ENCODE measurements at places on chromosomes 3 and 15.
A peak's percentile ranks its signal among the peaks of the same experiment; 100 is the strongest.

DNA sequence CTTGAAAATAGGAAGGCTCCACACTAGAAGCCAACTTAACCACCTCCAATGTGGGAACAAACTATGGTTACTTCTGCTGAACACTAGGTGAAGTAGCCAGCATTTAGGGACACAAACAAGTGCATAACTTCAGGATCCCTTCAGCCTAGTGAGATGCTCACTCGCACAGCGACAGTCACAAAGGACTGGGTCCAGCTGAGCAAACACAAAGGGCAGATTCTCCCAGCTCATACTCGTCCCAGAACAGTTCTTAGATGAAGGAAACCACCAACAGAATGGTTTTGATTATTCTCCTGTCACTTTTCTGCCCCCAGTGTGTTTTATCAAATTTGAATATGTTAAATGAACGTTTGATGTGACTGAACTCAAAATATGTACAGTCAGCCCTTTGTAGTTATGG is 201.6 kb downstream of the KCNAB1 start:
- DNase-seq, result no peak

- DNase-seq, result no peak
These were observed 112.8 kb upstream of the BCL6 start for GRCh38 chr3:187858041-187858440.

DNA sequence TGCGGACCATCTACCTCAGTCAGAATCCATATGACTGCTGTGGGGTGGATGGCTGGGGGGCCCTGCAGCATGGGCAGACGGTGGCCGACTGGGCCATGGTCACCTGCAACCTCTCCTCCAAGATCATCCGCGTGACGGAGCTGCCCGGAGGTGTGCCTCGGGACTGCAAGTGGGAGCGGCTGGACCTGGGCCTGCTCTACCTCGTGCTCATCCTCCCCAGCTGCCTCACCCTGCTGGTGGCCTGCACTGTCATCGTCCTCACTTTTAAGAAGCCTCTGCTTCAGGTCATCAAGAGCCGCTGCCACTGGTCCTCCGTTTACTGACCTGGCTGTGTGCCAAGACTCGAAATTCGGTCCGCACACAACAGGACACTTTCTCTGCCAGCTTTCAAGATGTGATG is 21.9 kb downstream of the NRROS start:
- no peak for DNase-seq

- no peak for DNase-seq
These were observed 7.5 kb downstream of the ZNF148 start for GRCh38 chr3:125367403-125368230.

DNA sequence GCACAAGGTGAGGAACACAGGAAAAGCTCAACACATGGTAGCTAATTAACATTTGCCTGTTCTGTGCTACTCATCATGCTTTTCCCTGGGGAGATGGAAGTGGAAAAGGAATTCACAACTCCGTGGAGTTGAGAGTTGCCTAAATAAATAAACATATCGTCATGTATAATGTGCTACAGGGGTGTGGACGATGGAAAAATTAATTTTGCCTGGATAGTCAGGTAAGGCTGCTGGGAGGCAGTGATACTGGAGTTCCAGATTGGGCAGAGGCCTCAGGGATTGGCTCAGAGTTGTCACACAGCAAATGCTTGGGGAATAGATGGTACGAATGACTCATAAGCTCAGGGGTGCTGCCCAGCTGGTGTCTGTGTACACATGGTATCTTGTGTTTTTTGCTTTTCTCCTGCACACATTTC is 3.1 kb upstream of the ABHD6 start:
- DNase-seq, result no peak

DNA sequence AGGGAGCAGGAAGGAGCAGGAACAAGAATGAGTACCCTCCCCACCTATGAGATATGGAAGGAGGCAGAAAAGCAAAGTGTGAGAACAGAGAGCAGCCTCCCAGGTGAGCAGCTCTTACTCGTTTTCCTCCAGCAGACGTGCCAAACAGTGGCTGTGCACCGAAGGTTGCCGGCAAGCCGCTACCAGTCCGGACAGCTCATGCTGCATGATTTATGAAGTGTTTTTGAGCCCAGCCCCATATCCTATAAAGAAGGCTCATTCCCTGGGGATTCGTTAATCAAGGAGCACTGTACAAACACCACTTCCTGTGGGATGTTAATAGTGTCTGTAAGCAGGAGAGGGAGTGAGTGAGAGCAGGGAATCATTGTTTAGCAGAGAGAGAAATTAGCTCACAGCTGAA is 118.3 kb upstream of the FOXB1 start:
- DNase-seq, result no peak

DNA sequence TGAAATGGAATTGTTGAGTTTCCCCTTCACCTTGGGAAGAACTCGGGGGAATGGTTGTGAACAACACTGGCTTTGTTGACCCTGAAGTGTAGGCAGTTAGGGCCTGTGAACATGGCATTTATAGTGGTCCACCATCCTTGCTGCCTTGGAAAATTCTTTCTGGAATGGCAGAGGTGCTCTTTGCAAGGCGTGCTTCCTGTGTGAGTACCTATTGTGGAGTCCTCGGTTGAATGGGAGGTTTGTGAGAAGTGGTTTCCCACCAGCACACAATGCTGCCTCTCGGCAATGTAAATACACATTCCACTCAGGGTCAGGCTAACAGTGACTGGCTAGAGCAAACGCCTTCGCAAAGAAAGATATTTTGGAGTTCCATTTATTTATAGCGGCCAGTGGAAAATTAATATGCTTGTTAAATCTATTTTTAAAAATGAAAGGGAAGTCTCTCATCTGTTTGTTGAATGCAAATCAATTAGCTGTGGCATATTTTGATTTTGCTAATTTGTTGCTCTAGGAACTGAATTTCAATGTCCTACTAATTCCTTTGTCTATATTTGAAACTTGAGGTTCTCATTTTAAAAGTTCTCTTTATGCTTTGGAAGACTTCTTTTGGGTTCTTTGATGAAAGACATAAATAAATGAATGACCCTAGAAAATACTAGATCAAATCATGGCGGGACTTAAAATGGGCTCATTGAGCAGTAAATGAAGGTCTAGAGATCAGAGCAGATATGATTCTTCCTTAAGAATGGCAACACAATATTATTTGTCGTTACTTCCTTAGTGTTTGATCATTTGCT is 59.5 kb downstream of the FNDC3B start:
- no peak for DNase-seq

DNA sequence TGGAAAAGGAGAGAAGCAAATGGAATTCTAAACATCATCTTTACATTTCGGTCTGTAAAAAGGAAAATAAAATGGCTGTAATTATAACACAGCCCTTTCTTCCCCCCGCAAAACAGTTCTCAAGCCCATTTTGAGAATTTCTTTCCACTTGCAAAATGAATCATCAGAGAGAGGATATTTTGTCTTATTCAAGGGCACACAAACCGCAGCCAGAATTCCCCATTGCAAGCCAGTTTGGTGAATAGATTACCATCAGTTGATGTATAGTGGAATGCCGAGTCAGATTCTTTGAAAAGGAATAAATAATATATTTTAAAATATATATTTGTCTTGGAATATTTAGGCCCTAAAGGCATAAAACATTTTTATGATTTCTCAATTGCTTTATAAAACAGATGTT is 420.4 kb upstream of the SEMA6D start:
- DNase-seq, result no peak

DNA sequence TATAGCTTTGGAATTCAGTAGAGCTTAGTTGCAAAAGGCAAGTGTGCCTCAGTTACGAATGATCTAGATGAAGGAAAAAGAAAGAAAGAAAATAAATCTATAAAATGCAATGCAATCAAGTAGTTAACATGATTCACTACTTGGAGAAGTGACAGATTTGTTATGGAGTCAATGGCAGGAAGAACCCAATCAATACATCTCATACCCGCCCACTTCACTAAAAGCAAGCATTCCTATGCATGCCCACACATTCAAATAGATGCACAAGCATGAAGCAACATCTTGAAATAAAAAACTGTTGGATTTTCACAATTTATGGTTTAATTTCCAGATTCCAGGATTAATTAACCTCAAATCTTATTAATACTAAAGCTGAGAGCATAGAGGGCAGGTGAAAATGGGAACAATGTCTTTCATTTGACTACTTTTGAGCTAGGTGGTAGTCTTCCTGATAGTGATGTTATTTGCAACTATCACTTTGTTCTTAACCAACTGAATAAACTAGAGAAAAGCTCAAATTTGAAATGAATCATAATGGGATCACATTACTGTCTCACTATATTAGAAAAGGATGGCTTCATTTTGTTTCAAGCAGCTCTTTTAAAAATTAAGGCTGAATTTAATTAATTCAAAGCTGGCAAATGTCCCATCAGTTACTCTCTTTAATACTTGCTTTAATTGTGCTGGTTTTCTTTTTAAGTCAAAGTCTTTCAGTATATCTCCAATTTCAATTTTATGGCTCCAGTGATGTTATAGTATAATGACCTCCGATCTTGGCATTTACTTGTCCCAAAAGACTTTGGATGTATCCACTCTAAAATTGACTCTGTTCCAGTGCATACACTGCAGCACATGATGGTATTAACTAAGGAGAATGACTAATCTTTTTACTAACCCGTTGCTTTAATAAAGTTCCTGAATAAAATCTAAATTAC is 46.7 kb upstream of the CCDC50 start:
- no peak for DNase-seq

DNA sequence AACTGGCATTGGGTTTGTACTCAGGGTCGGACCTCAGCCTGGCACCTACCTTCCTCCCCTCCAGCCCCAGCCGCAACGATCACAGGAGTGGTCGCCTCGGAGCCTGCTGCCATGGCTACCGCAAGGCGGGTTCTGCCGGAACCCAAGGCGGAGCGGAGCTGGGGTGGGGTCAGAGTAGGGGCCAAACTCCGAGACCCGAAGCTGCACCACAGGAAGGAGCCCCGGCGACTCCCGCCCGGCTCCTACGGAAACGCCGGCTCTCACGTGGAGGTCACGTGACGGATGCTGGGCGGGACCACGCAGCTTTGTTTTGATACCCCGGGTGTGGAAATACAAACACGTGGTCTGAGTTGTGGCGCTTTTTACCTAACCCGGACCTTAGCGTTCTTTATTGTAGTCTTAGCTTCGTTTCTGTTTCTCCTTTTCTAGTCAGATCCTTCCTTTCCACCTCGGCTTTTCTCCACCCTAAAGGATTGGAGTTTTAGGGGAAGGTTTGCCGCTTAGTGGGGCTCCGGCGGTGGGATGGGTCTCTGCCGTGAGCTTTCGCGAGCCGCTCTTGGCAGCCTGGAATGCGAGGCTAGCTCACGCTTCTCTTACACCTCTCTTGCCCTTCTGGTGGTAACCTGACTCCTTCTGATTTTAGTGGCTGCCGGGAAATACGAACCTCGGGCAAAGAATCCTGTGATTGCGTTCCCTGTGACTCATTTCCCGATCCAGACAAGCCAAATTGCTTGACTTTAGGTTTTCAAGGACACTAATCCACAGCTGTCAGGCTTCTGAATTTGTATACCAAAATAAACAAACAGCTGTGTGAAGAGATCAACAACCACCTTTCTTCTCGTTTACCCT is at the start of gene HSPBAP1:
HSPBAP1 (minus strand) TSS at position 264 of the 849 bp plus-strand sequence; CDS start at position 113, 151 bp downstream.
- DNase-seq, result peak; percentile 92

GRCh38 chr3:152405915-152406802 is 137.4 kb downstream of the MBNL1 start:
- DNase-seq, result no peak

DNA sequence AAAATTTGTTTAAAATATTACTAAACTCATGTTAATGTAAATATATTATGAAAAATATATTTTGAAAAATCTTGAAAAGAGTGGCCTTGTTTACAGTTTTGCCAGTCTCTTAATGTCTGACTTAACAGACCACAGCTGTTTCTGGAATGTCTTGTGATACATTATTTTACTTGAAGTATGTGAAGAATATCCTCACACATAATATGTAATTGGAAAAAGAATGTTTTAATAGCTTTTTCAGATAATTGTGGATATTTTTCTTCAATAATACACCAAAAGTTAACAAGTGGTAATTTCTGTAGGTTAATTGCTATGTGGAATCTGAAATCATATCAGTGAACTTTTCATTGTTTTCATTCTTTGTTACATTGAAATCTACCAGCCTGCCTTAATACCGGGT is 101.3 kb downstream of the UBE2E2 start:
- no peak for DNase-seq

- DNase-seq, result no peak
These were observed 210.5 kb downstream of the DTWD1 start for GRCh38 chr15:49831206-49831965.

- no peak for DNase-seq
These were observed 95.8 kb downstream of the TGFBR2 start for GRCh38 chr3:30702038-30702827.

DNA sequence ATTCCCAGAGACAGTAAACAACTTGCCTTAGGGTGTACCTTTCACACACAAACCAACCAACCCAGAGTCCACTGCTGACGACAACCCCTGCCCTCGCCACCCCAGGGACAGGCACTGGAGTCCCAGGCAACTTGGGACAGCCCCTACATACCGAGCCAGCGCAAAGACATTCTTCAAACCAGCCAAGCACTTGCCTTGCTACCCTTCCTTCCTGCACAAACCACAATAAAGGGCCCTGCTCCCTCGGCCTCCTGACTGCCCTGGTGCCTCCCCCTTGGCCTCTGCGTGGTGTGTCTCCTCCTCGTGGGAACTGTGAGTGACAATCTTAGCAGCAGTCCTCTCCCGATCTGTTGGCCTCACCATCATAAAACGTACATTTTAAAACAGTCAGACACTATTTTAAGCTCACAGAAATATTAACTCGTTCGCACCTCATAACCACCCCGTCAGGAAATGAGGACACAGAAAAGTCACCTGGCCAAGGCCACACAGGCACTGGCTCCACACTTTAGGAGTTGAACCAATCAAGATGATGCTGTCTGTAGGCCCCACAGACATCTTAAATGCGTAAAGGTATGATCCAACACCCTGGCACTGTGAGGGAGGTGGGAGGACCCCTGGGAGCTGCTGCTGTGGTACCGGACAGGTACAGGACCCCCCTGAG is 113.8 kb downstream of the ADCY5 start:
- no peak for DNase-seq

DNA sequence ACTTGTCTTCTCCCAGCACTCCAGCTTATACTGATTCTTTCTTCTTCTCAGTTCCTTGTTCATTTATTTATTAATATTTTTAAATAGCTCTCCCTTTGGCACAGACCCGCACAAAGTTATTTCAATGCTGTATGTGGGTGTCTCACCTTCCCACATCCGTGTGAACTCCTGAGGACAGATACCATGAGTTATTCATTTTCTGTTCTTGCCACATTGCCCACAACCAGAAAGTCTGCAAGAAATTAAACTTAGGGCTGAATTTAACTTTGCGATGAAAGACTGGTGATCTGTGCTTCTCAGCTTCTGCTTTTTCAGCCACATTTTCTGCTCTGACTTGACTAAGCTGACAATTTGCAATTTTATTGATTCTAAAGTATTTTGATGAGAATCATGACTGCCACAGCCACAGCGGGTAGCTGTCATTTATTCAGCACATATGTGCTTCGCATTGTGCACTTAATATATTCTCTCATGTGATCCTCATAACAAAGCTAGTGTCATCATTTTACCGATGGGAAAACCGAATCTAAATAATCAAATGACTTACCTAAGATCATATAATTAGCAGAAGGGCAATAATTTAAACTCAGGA is 569.8 kb downstream of the EDEM1 start:
- no peak for DNase-seq

GRCh38 chr3:58963928-58964503 is 85.8 kb downstream of the CFAP20DC start:
- DNase-seq, result no peak

Measured in activated CD4-positive, alpha-beta T cell treated with anti-CD3 and anti-CD28 coated beads, Interleukin-10, Interleukin-2, amounts not matched to agents 100 ng/mL and 50 ng/mL, durations not matched to agents 16 hours and 8 hours (primary cell).